ENCODE measurements at places on chromosomes 5 and 9.
A peak's percentile ranks its signal among the peaks of the same experiment; 100 is the strongest.

DNA sequence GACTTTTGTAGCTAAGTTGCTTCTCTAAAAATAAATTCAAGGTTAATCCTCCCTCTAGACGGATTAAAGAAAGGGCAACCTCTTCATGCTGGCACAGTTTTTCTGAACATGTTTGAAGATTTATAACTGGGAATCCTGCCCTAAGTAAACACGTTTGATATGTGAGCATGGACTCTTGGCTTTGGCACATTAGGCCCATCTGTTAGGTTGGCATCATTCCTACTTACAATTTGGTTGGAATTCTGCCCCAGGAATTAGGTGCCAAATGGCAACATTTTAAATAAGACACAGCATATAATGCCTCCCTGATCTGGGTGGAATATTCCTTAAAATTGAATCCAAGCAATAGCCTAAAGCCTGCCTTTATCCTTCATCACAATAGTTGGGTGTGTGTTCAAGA lies 372.3 kb upstream of the CDH18 start:
- peak; percentile 3 for DNase-seq

DNA sequence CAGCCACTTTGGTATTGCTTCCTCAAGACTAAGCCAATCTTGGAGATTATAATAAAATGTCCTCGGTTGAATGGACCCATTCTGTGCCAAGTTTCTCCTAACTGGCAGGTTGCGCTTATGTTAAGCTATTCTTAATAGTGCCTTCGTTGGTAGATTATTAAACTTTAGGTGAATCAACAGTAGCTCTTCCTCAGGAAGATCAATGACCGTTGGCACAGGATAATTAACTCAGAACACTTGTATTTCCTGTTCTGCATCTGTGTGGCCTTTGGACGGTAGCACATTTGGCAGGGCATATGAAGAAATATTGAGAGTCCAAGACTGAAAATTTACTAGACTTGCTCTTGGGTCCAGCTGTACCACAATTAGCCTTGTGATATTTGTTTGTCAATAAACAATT lies 402.9 kb downstream of the MLLT3 start:
- DNase-seq: no peak

DNA sequence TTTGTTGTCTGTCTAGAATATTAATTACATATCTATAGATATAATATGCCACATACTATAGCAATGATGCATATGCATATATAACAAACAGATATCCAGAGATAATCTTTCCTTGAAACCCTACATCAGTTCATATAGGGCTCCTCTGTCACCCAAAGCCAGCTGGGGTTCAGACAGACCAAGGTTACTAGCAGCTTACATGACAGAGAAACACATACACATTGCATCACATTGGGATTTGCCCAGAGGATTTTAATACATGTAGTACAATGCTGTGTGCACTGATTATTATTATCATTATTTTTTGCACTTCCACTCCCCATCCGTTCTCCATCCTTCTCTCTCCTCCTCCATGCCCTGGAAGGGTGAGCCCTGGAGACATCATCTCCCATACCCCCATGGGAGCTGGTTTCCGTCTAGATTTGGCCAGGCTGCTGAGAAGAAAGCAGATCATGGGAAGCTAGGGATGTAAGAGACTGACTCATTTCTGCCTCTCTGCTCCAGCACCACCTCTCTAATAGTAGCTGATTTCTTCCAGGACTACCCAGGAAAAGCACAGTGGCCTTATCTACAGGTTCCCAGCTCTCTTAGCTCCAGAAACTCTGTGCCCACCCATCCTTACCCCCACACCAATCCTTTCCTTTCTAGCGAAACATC lies 23.3 kb downstream of the FST start:
- DNase-seq: no peak

DNA sequence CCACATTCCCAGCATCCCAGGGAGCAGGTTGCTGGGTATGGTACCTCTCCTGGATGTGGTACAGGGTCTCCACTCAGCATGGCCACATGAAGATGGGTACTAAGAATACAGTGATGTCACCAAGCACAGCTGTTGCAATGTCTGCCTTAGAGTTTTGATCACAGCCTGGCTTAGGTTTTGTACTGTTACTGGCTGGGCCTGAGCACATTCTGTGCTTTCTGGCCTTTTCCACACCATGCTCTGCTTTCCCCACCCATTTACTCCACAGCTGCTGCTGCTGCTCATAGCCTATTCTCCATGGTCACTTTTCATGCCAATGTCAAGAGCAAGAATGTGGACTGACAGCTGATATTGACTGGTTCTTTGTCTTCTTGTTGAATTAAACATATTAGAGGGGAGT lies 481.9 kb downstream of the ARHGEF28 start:
- no peak for DNase-seq

- peak; percentile 26 for DNase-seq
Observed at GRCh38 chr9:88776717-88777497, 214.4 kb upstream of the S1PR3 start.

DNA sequence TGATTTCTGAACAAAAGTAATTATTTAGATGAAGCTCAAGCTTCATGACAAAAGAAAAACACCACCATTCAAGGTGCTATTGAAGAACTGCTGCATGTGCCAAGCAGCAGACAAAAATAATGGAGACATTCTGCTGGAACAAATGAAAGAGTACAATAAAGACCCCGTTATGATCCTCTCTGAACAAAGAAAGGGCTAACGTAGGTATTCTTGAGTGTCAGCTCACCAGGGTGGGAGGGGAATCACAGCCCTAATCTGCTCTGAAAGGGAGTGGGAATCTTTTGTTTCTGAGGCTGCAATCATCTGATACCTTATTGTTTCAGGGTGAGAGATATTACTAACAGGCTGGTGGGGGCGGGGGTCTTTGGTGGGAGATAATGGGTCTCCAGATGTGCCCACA lies 15.4 kb downstream of the CEMIP2 start:
- DNase-seq: peak; percentile 88

DNA sequence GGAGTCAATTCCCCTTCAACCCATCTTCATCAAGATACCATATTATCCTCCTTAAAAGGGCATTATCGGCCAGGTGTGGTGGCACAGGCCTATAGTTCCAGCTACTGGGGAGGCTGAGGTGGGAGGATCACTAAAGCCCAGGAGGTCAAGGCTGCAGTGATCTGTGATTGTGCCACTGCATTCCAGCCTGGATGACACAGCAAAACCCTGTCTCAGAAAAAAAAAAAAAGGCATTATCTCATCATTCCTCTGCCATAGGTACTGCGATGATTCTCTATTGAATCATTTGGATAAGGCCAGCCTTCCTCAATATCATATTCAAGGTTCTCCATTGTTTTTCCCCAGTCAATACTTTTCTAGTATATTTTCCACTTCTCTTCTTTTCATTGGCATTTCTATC lies 39.2 kb upstream of the RAB3C start:
- no peak for DNase-seq

DNA sequence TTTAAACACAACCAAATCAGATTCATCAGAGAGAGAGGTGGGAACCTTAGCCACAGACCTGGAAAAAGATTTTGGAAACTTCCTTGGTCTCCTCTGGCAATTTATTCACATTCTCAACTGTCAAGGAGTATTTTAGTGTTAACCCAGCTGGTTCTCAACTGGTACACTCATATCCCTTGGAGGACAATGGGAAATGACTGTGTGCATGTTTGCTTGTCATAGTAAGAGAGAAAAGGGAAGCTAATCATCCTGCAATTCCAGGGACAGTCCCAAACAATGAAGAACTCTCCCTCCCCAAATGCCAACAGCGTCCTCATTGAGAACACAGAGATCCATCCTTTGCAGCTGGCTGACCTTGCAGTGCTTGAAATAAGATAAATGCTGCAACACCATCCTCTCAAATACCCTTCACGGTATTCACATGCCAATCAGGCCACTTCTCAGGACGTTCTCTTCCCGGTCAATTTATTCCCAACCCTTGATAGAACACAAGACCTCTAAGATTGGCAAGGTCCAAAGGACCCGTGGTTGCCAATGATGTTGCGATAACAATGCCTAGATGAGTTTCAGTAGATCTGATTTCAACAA lies 75.5 kb downstream of the EPB41L4B start:
- no peak for DNase-seq

- DNase-seq: peak; percentile 88
Observed at GRCh38 chr9:121698627-121699570, 47.5 kb downstream of the DAB2IP start.

DNA sequence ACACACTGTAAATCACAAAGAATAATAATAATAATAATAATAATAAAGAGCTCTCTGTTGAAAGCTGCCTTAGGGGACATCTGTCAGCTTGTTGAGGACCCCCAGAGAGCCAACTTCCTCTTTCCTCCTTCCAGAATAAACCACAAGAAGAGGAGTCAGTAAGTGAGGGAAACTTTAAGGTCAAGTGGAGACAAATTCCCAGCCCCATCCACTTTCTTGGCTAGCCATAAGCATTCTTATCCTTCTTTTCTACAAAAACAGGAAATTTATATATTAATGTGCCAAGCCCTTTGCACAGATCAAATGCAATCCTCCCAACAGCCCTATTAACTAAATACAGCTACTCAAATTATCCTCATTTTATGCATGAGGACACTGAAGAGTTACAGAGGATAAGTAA lies 9.4 kb upstream of the C5orf58 start:
- no peak for DNase-seq

- DNase-seq: no peak
Observed at GRCh38 chr5:2193542-2194235, 311.0 kb upstream of the IRX4 start.

DNA sequence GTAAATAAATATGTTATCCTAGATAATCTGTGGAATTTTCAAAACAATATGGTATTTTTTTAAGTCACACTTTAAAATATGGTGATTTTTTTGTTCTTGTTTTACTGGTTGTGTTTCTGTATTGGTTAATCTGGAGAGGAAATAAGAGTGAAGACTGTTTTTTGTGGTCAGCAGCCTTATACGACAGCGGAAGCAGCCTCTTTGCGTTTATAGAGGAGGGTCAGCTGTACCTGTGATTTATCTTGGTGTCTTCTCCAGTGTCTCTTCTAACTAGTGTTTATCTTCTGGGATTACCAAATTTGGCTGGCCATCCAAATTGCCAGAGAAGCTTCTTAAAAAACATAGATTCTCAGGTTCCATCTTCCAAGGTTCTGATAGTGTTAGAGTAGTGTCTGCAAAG lies 58.7 kb downstream of the ICE1 start:
- no peak for DNase-seq

- no peak for DNase-seq
Observed at GRCh38 chr9:97980479-97980803, 2.7 kb upstream of the ANP32B start.

DNA sequence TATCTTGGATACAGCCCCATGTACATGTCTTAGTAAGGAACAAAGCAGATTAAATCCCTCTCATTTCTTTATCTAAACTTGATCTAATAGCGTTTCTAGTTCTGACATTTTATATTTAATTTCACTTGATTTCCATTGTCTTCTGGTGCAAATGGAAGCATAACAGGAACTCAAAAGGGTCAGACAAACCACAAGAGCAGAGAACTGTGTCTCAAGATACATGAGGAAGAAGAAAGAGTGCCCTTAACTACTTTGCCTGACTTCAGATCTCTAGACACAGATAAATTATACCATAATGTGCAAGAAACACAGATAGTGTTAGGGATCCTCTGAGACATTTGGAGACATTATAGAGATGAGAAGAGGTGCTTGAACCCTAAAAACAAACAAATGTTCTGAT lies 20.7 kb upstream of the STX17 start:
- no peak for DNase-seq

GRCh38 chr9:134371731-134372130 lies 45.5 kb downstream of the RXRA start:
- DNase-seq: no peak

- no peak for DNase-seq
Observed at GRCh38 chr5:143573568-143574170, 170.2 kb upstream of the NR3C1 start.

All from eye (tissue), 1 donor.